ENCODE measurements at places on chromosomes 3 and 15.

DNA sequence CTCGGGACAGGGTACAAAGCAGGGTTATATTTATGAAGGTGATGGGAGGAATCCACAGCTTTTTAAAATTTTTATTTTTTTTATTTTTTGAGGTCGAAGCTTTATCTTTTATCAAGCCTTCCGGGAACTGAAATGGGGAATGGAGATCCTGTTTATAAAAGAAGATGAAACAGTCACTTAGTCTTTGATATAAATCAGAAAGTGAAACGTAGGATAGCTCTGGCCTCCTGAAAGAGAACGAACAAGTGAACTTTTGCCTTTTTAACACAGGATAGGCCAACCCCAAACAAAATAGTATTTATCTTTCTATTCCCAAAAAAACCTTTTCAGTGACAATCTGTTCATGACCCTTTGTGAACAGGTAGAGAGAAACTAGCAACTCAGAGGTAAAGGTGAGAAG lies 634.0 kb upstream of the LMCD1 start:
- no peak for DNase-seq

- DNase-seq, result no peak
Measured at GRCh38 chr3:76310089-76310488, 524.7 kb upstream of the ZNF717 start.

- no peak for DNase-seq
Measured at GRCh38 chr3:194064380-194065332, 71.3 kb upstream of the HES1 start.

DNA sequence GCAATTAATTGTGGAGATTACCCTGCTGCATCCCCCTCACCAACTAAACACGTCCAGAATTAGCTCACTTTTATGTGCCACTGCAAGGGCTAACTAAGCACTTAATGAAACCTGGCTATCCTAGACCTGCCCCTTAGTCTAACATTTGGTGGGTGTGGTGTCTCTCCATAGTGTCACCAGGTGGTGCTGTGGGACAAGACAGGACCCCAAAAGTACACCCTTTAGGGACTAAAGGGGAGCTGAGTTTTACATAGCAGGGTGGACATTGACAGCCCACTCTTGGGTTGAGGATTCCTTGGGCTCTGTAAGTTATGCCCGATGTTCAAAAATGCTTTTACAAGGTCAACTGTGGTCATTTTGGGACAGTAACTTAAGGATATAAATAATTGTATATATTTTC lies 5.7 kb downstream of the DUT start:
- DNase-seq, result no peak

DNA sequence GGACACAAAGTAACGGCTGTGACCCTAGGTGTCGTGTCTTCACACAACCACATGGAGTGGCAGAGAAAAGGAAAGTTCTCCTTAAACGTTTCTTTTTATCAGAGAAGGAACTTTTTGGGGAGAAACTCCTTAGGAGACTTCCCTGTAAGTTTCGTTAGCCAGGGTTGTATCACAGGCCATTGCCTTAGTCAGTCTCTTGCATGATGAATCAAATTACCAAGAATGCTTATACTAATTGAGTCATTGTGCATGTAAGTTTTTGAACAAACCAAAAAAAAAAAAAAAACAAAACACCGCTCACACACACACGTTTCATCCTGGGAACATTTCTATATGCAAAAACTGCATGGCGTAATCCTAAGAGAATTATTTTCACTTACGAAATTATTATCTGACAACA lies 150.4 kb upstream of the SATB1 start:
- DNase-seq, result no peak

DNA sequence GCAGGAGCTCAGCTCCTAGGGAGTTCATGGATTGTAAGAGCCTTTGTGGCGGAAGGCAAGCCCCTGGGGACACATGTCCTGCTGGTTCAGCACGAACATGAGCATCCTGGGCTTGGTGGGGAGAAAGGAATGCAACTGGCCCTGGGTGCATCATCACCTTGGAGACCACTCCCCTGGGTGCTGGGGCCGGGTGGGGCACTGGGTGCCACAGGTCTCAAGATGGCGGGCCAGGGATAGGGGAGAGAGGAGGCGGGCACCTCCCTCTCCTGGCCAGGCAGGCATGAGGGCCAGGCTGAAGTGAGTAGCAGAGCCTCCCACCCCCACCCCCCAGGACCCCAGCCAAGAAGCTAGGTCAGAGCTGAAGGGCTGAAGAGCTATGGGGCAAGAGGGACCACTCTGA lies 768 bp downstream of the PCBP4 start:
- no peak for DNase-seq

DNA sequence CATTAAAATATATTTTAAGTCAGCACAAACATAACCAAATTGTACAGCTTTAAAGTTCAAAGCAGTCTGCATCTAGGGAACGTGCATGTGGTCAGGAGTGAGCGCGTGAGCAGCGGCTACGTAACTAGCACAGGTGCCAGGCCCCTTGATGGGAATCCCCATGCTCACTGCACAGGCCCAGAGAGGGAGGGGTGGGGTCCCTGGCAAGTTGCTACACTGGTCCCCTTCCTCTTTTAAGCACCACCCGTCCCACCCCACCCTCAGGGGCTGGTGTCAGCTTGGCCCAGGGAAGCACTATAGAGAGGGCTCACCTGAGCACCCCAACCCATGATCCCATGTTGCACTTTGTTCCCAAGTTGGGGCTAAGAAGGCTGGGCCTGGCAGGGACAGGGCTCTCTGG lies 835 bp upstream of the GMPPB start:
- no peak for DNase-seq

- no peak for DNase-seq
Measured at GRCh38 chr15:77572186-77572585, 60.5 kb downstream of the LINGO1 start.

GRCh38 chr3:64456674-64457073 lies 231.1 kb downstream of the ADAMTS9 start:
- no peak for DNase-seq

- no peak for DNase-seq
Measured at GRCh38 chr3:114179575-114179974, 723 bp upstream of the DRD3 start.

GRCh38 chr3:65607101-65607500 lies 431.6 kb downstream of the MAGI1 start:
- DNase-seq, result no peak

- DNase-seq, result no peak
Measured at GRCh38 chr3:177977381-177978158, 558.7 kb upstream of the KCNMB2 start.

DNA sequence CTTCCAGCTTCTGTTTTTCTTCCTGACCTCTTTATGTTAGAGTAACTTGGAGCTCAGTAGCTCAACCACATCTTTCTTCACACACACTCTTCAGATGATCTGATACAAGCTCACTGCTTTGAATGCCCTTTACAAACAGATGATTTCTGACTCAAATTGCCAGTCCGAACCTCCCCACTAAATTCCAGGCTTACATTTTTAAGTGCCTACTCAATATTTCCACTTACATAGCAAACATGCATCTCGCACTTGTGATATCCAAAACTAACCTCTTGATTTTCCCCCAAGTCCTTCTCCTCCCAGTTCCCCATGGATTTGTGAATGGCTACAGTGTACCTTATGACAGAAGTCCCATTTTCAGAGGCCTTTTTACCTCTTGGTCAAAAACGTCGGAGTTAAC lies 139.1 kb downstream of the GBE1 start:
- no peak for DNase-seq

DNA sequence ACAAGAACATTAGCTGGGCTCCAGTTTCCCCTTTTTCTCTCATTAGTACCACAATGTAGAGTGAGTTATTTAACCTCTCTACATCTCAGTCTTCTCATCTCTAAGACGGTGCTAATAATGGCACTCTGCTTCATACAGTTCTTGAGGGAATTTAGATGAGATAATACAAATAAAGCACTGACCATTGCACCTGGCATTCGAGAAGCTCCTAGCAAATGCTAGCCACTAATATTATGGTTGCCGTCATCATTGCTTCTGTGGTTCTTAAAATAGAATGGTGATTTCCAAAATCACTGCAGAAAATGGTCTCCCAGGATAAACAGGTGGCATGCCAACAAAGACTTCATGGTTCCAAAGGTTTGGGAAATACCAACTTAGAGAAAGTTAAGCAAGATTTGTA lies 213.0 kb downstream of the RORA start:
- DNase-seq, result no peak

- DNase-seq, result no peak
Measured at GRCh38 chr3:114745322-114746240, 401.5 kb downstream of the ZBTB20 start.

DNA sequence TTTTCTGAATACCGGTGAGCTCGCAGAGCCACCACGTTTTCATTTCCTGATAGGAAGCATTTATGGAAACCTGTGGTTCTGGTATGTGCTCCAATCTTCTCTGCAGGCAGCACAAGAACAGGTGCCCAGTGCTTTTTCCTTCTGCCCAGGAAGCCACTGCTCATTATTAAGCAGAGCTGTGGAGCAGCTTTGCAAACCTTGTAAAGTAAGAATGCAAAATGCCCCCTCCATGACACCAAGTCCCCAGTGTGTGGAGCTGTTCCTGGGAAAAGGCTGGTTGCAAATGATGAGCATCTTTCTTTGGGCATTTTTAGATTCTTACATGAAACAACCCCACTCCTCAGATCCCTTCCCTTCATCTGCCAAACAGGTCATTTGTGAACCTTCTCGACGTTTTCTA lies 65.7 kb upstream of the MRPL3 start:
- DNase-seq, result no peak

GRCh38 chr15:50164458-50164857 lies 17.5 kb upstream of the SLC27A2 start:
- DNase-seq, result no peak

- DNase-seq, result no peak
Measured at GRCh38 chr3:172550347-172550943, 27.2 kb upstream of the TNFSF10 start.

GRCh38 chr3:72153477-72154314 lies 368.7 kb upstream of the PROK2 start:
- no peak for DNase-seq

DNA sequence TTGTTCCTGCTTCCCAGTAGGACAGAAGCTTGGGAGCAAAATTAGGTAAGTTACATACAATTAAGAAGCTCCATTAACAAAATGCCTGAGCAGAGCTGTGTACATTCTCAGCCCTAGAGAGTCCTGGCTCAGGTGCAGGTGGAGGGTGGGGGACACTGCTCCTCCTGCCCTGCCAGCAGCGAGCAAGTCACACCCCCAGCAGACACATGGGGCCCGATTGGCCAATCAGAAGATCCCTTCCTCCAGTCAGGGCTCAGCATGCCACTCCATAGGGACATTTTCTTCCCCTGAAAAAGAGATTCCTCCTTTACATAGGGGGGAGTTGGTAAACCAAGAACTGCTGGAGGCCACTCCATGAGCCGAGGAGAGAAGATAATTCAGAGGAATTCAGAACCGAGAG lies 62.1 kb downstream of the PLXNA1 start:
- no peak for DNase-seq

DNA sequence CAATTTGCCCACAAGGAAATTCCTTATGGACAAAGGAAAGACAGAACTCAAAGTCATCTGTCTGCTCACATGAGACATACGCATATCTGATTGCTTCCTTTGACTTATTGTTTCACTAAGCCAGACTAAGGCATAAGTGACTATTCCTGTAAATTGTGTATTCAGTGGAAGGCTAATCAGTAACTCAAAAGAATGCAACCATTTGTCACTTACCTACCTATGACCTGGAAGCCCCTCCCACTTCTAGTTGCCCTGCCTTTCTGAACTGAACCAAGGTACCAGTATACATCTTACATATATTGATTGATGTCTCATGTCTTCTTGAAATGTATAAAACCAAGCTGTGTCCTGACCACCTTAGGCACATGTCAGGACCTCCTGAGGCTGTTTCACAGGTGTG lies 53.5 kb upstream of the PROK2 start:
- no peak for DNase-seq

DNA sequence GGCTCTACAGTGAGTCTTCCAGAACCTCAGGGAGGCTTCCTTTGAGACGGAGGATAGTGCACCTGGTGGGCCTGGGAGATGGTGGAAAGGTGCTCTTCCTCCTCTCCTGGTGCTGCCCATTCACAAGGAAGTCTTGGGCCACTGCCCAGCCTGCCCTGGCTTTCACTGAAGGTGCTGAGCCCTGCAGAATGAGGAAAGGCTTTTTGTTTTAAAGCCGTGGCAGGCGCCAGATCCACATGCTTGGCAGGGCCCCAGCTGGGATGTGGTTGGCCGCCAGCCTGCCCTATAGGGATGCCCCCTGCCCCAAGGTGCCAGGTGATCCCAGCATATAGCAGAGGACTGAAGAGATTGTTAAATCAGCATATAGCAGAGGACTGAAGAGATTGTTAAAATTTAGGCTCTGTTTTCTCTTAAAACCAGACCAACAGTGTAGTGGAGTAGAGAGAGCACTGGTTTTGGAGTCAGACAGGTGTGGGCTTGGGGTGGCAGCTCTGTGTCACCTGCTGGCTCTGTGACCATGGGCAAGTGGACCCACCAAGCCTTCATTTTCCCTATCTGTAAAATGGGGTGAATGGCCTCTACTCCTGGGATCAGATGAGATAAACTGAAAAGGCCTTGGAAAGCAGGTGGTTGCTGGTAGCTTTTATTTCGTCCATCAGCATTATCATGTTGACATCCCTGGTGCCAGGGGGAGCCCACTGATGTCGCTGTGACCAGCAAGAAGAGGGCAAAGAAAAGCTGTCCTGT lies 53.3 kb downstream of the SLC6A6 start:
- no peak for DNase-seq

- no peak for DNase-seq
Measured at GRCh38 chr3:29525254-29525881, 244.5 kb downstream of the RBMS3 start.

DNA sequence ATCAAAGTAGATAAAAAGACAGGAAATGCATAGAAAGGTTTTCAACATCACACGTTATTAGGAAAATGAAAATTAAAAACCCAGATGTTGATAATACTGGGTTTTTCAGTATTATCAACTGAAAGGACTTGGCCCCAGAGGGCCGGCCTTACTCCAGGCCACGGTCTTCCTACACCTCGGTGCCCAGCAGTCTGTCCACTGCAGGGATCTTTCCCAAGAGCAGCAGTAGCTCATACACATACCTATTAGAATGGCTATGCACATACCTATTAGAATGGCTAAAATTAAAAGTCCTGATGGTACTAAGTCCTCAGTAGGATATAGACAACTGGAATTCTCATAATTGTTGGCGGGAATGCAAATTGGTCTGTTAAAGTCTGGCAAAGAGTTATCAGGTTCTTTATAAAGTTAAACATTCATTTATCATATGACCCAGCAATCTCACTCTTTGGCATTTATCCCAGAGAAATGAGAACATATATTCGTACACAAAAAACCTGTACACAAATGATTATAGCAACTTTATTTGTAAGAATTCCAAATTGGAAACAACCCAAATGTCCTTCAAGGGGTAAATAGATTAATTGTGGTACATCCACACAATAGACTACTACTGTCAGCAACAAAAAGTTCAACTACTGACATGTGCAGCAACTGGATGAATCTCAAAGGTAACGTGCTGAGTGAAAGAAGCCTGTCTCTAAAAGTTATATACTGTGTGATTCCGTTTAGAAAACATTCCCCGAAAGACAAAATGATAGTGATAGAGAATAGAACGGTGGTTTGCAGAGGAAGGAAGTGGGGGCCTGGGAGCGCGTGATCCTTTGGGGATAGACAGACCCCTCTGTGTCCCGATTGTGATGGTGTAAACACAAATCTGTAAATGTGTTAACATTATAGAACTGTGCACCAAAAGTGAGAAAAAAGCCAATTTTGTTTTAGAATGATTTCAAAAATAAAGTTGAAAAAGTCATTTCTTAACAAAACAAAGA lies 62.3 kb downstream of the MCTP2 start:
- no peak for DNase-seq

All from neural crest cell (in vitro differentiated cells).